ENCODE measurements at places on chromosomes 12 and 14.

DNA sequence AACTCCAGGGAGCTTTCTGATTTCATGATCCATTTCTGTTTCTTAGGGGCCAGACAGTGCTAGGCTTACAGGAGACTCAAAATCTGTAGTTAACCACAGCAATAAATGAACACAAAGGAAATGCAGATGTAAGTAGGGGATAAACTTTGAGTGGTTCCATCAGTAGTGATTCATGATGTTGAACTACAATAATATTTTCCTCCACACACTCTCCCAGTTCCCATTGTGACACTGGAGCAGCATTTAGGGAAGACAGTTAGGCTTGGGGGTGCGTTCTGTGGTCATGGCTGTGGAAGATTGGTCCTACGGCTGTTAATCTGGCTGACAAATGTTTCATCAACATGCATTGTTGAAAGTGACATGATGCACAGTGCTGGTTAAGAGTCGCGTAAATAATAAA is 66.9 kb downstream of the HMGA2 start:
- DNase-seq: no peak

DNA sequence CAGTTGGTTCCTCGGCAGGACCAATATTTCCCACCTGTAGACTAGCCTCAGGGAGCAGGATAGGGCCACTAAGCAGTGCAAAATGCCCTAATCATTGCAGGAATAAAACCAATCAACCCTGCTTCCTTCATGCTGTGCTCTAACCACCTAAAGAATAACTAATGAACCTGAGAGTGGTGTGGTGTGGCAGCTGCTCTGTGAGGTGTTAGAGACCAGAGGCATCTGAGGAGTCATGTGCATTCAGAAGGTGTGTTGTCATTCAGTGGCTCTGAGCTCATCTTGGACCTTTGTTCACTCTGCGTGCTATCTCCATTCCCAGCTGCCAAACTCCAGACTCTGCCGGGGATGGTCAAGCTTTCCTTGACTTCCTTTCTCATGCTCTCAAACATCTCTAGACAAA is 136.7 kb upstream of the EGLN3 start:
- no peak for DNase-seq

DNA sequence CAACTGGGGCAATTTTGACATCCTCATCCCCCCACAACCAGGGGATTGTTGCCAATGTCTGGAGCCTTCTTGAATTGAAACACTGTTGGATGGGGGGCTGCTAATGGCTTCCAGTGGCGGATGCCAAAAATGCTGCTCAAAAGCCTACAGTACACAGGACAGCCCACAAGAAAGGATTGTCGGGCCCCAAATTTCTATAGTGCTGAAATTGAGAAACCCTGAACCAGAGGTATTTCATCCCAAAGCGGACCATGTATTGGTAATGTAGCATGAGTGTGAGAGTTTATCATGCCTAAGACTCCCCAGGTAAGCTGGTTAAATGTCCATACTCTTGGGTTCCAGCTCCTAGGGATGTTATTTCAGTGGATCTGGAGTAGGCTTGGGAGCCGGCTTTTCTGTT is 544.0 kb downstream of the BCL11B start:
- DNase-seq: no peak

- DNase-seq: no peak
Observed at GRCh38 chr14:68888025-68888850, 90.9 kb downstream of the ACTN1 start.

DNA sequence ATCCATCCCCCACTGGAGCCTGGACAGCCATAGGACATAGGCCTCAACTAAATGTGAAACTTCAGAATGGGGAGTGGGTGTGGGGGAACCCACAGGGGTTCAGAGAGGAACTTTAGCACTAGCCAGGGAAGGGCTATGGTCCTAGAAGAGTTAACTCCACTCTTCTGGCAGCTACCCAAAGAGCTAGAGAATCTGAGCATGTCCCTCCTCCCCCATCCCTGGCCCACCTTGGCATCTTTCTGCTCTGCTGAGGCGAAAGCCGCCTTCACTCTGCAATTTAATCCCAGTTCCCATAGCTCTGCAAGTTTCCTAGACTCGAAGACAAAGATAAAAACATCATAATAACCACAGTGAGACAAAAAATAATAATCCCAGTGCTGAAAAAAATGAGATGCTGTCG is 214.7 kb upstream of the RTL1 start:
- no peak for DNase-seq

GRCh38 chr12:106416273-106416672 is 58.7 kb downstream of the POLR3B start:
- no peak for DNase-seq

- no peak for DNase-seq
Observed at GRCh38 chr12:76241371-76241770, 106.8 kb downstream of the BBS10 start.

- no peak for DNase-seq
Observed at GRCh38 chr12:58358369-58358768, 417.0 kb downstream of the ATP23 start.

- no peak for DNase-seq
Observed at GRCh38 chr12:40775661-40776060, 83.4 kb downstream of the CNTN1 start.

DNA sequence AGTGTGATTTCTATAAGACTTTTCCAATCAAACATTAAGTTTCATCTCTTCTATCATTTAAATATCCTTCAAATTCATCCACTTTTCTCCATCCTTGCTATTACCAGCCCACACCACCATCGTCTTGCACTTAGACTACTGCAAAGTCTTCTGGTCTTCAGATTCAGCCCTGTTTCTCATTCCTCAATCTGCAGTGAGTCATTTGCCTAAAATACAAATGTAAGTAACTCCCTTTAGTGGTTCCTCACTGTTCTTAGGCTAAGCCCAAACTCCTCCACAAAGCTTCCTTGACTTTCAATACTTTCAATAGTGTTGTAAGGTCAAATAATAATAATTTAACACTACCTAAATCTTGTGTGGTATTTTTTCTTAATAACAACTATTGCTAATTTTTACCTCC is 83.3 kb downstream of the PLEKHG7 start:
- DNase-seq: no peak

DNA sequence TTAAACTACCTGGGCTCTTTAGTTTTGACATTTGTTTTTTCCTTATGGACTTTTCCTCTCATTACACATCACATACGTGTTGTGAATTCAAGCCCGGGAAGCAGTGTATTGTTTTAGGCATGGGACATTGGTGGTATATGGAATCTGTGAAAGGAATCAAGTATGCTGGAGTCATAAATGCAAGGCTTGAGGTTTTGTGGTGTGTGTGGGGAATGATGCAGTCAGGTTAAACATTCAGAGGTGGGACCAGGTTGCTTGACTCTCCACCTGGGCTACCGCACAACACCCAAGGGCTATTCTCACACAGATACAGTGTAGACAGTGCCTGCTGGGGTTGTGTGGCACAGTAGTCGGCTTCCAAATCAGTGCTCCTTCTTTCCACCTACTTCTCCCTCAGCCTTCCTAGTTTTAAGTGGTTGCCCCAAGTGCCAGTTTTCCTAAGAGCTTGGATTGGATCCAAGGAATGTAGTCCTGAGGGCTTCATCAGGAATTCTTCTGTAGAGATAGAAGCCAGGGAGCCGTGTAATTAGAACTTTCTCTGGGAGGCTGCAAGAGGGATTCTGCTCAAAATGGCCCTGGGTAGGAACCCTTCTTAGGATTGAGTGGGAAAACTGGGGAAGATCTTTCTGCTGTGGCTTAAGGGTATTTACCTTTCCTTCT is 243.7 kb downstream of the C12orf75 start:
- DNase-seq: no peak

GRCh38 chr12:94012071-94012470 is 136.3 kb upstream of the PLXNC1 start:
- no peak for DNase-seq

Measured in activated CD8-positive, alpha-beta memory T cell treated with anti-CD3 and anti-CD28 coated beads for 48 hours (primary cell).